Epithelial cell of esophagus (primary cell): ENCODE measurements at places on chromosomes 7 and 10.

DNA sequence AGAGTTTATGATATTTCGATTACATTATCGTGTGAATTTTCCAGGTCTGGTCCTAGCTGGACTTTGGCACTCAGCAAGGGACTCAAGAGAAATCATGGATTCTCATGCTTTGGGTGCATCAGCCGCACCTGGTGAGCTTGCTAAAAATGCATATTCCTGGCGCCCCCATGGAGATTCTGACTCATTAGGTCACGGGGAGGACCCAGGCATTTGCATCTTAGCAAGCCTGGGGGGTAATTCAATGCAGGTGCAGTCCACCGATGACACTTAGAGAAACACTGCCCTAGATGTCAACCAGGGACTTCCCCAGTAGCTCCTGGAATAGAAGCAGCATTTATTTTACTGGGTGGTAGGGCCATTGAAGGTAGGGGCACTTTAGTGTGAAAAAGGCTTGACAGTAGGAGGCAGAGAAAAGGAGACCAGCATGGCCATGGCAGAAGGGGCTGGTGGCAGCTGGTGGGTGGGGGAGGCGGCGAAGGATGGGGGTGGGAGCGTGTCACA, 29.9 kb upstream of the PDCD4 start:
- DNase-seq, result no peak

GRCh38 chr10:102147561-102147960, 4.6 kb upstream of the NOLC1 start:
- DNase-seq, result no peak

DNA sequence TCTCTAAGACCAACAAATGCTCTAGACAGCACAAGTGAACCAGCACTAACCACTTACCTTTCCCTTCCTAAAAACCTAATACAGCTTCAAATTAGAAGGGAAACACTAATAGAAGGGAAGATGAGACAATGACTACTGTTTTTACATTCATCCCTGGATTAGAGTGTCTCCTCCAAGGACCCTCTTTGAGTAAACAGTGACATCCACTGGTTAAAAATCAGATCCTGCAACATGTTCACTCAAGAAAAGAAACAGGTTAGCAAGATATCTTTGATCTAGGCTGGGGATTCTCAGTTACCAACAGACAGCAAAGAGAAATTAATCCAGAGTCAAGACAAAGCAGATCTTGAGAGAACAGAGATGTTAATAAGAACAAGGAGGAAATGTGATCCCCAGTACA, 177.7 kb upstream of the GHITM start:
- no peak for DNase-seq

- no peak for DNase-seq
Measured at GRCh38 chr7:126667742-126668366, 584.9 kb downstream of the GRM8 start.

GRCh38 chr10:119542988-119543813, 682 bp upstream of the RGS10 start:
- DNase-seq, result peak; percentile 46

- DNase-seq, result no peak
Measured at GRCh38 chr7:44321796-44322195, 3.6 kb downstream of the CAMK2B start.

DNA sequence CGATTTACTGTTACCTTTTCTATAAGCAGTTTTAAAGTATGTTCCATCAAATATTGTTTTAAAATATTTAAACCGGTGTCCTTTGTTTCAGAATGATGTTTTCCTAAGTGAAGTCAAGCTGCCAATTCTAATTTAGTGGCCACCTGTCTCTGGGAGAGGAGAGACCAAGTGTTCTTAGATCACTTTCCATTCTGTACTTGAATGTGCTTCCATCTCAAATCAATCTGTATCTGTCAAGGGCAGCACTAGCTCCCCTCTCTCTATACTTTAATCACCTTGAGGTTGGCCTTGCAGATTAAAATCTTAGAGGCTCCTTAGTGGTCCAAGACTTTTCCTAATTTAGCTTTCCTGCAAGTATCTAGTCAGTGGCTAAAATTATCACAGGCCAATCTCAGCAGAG, 49.6 kb downstream of the LGI1 start:
- DNase-seq, result no peak

DNA sequence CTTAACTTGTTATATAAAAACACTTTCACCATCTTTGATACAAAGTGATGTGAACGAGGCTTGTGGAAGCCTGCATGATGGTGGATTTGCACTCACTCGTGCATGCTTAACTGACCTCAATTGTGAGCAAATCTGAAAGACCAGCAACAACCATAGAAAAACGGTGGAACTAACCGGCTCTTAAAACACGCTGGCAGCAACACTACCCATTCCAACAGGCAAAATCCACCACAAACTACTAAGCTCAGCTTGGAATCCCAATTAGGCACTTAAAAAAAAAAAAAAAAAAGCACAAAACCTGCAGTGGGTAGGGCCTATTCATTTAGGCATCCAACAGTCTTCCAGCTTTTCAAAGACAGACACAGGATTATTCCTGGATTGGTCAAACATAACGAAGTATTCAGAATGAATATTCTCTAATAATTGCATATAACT, 1.8 kb downstream of the GDI2 start:
- DNase-seq, result peak; percentile 58

DNA sequence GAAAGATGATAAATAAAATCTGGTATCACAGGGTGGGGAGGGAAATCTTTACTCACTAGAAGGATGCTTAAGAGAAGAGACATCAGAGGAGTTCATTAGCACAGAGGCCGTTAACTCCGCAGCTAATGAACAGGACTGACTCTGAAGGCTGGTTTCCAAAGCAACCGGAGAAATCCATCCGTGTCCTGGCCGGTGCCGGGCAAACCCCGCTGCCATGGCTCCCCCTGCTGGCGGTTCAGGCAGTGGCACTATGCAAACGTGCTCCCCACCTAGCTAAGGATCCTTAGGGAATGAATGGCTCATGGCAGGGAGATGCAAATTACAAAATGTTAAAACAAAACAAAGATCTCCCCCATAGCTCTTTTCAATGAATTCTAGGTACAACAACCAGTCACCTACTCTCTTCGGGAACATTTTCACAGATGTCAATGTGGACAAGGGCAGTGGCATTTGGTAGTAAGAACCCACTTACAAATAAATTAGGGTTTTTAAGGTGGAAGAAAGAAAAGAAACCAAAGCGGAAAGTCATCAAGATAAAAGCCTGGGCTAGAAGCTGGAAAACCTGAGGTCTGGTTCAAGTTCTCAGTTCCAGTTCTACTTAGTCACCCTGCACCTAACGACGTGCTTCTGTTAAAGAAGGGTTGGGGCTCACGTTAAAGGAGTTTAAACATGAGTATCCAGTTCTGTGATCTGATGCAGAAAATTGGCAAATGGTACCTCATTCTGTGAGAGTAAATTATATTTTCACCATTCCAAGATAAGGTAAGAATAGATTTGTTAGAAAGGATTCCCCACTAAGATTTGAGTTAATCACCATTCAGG, 138.2 kb downstream of the SVIL start:
- peak; percentile 71 for DNase-seq

GRCh38 chr7:89332026-89332425, 536.5 kb upstream of the TEX47 start:
- no peak for DNase-seq

DNA sequence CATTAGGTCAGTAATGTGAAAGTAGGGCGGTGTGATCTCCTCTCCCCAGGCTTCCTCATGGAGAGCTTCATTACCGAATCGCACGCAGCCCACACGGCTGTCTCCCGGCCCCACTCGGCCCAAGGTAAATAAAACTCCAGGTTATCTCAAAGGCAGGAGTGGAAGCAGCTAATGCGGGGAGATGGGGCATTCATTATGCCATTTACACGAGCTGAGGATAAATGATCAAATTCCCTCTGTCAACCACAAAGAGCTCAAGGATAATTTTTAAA, 93.5 kb downstream of the ADARB2 start:
- no peak for DNase-seq

DNA sequence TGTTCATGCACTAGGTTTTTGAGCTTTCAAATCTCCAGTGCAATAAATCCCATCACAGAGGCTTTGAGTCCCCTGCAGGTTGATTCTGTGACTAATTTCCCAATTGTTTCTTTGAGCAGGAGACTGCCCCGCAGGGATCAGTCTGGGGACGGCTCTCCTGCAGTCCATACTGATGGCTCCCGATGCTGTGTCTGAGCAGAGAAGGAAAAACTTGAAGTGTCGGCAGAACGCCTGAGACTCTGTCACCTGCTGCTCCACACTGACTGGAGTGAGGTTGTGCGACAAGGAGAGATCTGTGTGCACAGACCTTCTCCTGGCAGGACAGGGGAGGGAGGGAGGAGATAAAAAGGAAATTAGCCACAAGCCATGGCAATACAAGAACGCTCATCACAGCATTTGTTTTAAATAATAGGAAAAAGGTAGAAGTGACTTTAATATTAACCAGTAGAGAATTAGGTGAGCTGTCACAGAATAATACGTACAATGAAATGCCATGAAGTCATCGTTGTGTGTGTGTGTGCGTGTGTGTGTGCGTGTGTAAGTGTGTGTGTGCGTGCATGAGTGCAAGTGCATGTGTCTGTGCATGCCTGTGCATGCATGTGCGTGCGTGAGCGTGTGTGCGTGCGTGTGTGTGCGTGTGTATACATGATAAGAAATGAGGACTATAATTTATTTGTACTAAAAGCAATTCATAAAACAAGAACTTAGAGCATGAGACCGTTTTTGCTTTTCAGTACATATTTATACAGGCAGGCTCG, 38.2 kb downstream of the HTR5A start:
- DNase-seq, result no peak

DNA sequence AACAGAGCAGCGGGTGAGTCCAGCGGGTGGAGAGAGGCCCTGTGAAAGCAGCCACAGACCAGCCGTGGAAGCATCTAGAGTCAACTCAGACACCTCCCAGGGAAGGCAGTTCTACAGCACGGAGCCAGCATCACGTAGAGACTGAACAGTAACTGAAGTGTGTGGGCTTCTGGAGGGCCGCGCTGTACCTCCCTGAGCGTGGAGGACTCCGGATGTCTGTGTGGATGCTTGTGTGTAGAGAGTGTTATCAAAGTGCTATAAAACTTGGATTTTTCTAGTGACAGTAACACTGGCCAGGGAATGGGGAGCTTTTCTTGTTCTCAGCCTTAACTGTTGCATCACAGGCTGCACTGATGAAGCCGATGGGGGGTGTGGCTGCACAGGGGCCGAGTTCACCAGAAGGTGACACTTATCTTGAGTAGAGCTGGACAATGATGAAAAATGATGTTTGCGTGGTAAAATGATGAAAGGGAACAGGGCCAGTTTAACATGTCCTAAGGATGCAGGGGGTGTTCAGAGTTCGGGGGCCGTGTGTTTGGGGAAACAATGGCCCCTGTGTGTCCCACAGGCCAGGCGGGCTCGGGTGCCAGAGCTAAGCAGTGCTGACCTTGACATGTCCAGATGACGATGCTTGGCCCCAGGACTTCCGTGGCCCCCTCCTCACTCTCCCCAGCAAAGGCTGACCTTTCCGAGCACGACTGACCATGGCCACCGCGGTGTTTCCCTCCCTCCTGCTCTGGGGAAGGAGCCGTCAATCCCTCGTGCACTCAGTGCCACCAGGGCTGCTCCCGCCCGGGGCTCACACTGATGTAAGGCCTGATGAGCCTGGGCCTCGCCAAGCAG, 21.9 kb downstream of the MNX1 start:
- DNase-seq, result no peak

- peak; percentile 70 for DNase-seq
Measured at GRCh38 chr10:129531195-129531968, 64.3 kb downstream of the MGMT start.

DNA sequence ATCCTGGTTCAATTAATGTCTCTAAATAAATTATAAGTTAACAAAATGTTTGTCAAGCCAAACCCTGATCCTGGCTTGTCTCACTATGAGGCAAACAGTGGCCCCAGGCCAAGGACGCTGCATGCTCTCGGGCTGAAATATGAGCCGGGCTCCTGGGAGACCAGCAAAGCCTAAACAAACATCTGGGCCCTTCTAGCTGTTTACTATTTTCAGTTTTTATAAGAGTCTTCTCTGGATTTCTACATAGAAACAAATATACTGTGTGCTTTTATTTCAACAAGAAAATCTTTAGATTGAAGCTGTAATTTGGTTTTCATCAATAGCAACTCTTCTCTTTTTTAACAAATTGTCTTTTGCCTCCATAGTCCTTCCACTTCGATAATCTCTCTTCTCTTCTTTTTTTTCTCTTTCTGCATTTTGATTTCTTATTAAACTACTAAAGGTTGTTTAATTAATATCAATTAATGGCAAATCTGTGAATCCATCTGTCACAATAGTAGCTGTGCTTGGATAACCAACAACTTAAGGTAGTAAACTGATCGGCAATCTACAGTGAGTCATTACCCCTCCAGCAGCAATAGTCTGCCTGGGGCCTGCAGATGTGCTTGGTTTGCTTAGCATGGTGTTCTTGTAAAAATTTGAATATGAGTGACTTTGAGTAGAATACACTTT, 83.3 kb upstream of the DNAJC1 start:
- DNase-seq, result peak; percentile 68

DNA sequence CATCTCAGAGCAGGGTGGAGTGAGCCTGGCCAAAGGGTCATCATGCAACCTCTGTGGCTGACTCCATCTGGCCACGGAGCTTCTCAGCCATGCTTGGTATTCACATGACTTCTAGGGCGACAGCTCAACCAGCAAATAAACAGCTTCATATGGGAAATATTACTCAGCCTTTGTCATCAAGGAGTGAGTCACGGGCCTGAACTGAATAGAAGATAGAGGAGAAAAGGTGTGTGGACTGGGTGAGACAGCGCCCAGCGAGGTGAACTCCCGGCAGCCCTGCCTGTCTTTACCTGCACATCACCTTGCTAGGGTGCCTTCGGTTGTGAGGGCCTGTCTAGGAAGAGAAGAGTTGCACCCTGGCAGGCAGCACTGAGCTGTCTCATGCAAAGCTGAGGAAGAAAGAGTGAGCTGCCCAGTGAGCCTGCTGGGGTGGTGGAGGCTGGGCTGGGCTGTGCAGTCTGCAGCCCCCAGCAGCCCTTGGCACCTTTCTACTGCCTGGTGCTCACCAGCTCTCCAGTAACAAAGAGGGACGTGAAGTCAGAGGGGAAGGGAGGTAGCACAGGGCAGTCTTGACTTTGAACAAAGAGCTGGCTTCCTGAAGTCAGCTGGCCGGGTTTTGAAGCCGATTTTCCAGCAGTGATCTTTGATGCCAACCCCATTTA, 114.2 kb downstream of the EGFR start:
- no peak for DNase-seq

DNA sequence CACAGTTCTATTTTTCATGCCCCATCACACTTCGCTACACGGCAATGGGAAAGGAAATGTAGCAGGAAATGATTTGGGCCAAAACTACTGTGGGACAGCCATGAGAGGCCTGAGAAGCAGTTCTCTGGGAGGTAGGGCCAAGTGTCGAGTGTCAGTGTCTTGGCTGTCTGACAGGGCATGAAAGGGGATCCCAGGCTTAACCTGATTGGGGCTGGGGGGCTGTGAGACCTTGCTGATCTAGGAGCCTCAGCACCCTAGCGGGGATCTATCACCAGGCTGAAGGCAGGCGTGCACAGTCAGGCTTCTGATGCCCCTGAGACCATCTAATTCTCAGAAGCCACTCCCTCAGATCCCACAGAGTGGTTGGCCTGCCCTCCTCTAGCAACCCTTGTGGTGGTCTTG, 58.2 kb upstream of the SLC25A13 start:
- no peak for DNase-seq
